RCC 7860 (cell line): ENCODE measurements at places on chromosomes 6 and 20.

GRCh38 chr20:14245368-14245970 lies 91.9 kb downstream of the FLRT3 start:
- DNase-seq: no peak

GRCh38 chr6:137190583-137191094 lies 17.2 kb upstream of the IL22RA2 start:
- no peak for DNase-seq

DNA sequence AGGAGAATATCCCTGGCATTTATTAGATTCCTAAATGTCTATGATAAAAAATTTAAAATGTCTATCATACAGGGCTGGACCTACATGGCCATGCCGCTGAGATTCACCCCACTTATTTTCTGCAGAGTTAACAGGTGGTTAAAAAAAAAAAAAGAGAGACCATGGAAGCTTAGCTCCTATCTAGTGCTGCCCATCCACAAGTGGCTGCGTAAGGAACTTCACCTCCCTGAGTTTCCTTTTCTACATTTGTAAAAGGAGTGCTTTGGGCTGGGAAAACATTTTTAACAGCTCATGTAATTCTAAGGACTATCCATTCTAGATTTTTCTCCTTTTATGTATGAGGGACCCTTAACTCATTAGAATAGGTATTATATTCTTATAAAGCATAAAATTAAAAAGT lies 534.1 kb downstream of the MMUT start:
- DNase-seq: no peak

GRCh38 chr20:48695255-48695654 lies 132.5 kb downstream of the PREX1 start:
- DNase-seq: no peak

DNA sequence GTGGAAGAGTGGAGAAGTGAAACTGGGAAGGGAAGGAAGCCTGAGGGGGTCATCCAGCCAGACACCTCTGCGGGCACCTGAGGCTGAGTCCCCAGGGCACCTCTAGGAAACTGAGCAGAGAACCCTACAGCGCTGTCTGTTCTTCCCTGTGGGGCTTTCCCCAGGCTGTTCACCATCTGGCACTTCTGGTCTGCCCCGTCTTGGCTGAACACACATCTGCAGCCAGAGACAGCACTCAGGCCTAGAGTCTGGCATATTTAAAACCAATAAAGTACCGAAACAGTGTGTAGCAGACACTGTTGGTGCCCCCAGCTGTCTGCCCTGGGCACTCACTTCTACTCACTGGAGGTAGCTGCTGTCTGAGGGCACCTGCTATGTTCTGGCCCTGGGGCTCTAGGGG lies 9.4 kb upstream of the ARFGEF2 start:
- no peak for DNase-seq

DNA sequence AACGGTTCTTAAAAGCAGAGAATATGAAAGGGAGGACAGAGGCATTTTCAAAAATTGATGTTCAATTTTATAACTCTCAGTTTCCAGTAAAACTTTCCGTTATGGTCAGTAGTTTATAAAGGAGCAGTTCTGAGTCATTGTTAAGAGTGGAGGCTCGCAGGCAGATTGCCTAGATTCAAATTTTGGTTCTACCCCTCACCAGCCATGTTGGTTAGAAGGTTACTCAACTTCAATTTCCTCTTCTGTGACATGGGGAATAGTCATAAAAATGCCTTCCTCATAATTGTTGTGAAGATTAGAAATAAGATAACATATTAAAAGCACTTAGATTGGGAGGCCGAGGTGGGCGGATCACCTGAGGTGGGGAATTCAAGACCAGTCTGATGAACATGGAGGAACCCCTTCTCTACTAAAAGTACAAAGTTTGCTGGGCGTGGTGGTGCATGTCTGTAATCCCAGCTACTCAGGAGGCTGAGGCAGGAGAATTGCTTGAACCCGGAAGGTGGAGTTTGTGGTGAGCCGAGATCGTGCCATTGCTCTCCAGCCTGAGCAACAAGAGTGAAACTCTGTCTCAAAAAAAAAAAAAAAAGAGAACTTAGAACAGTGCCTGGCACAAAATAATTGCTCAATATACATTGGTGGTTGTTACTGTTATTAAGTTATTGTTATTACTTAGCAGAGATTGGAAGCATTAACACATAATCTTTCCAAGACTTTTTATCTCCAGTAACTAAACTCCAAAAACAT lies 348.9 kb downstream of the NRN1 start:
- no peak for DNase-seq

GRCh38 chr6:41306187-41306854 lies 19.8 kb upstream of the TREM1 start:
- DNase-seq: peak; percentile 19

DNA sequence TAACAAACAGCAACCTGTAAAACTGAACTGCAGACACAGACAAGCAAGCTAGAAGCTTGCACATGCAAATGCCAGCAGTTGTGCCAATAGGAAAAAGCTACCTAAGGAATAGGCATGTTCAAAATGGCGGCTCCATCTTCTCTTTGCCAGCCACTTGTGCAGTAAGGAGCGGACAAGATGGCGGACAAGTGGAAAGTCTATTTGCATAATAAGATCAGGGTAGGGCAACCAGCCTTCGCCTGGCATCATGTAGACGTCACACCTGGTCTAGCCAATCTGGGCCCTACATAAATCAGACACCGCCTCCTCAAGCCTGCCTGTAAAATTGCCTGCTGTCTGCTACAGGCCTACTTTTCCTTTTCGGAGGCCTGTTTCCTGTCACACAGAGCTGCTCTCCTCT lies 18.0 kb downstream of the C6orf52 start:
- DNase-seq: no peak

DNA sequence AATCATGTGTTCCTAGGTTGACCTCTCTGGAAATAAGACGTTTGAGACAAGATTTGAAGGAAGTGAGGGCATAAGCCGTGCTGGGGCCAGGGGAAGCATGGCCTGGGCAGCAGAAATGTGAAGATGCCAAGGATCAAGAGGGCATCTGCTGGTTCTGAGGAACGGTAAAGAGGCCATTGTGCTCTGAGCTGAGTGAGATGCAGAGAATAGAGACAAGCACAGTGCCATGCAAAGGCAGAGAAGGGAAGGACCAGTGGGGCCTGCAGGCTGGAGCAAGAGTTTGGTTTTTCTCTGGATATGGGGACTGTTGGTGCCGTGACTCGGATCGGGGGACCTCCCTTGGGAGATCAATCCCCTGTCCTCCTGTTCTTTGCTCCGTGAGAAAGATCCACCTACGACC lies 50.8 kb downstream of the SMPDL3A start:
- DNase-seq: no peak

GRCh38 chr6:144123836-144124235 lies 26.5 kb upstream of the STX11 start:
- no peak for DNase-seq

- DNase-seq: no peak
Measured at GRCh38 chr6:101090281-101090680, 209.2 kb upstream of the ASCC3 start.

DNA sequence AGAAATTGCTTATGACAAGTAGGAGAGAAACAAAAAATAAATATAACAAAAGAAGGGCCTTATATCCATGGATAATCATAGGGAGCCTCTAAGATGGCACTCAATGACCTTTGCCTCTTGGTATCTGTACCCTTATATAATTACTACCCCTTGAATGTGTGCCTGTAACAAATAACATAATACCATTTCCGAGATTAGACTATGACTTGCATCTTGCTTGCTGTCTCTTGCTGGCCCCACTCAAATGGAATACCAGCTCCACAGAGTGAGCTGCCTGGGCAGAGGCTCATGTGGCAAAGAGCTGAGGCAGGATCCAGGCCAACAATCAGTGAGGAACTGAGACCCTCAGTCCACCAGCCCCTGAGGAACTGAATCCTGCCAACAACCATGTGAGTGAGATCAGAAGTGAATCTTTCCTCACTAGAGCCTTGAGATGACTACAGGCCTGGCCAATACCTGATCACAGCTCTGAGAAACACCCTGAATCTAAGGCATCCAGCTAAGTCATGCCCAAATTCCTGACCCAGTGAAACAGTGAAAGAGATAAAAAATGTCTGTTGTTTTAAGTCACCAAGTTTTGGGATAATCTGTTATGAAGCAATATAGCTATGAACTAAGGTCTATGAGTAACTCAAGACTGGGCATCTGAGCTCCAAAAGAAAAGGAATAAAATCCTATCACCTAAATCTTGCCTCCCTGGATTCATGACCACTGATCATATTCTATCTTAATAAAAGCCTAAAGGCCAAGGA lies 5.5 kb downstream of the KATNA1 start:
- peak; percentile 1 for DNase-seq

DNA sequence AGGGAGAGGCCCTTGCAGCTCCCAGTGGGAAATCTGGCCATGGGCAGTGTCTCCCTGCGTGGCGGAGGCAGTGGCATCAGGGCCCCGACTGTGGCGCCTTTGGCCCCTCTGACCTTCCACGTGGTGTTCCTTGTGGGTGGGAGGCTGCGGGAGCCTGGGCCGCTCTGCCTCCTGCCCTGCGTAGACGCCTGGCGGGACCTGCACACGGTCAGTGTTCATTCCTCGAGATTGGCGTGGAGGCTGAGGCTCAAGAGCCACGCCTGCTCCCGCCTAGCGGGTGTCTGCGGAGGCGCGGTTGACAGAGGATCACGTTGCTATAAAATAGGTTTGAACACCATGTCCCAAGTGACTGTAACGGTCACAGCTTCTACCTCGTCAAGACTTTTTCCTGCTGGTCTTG lies 14.0 kb downstream of the COL9A3 start:
- no peak for DNase-seq

- no peak for DNase-seq
Measured at GRCh38 chr20:43913291-43914025, 1.2 kb upstream of the TOX2 start.

DNA sequence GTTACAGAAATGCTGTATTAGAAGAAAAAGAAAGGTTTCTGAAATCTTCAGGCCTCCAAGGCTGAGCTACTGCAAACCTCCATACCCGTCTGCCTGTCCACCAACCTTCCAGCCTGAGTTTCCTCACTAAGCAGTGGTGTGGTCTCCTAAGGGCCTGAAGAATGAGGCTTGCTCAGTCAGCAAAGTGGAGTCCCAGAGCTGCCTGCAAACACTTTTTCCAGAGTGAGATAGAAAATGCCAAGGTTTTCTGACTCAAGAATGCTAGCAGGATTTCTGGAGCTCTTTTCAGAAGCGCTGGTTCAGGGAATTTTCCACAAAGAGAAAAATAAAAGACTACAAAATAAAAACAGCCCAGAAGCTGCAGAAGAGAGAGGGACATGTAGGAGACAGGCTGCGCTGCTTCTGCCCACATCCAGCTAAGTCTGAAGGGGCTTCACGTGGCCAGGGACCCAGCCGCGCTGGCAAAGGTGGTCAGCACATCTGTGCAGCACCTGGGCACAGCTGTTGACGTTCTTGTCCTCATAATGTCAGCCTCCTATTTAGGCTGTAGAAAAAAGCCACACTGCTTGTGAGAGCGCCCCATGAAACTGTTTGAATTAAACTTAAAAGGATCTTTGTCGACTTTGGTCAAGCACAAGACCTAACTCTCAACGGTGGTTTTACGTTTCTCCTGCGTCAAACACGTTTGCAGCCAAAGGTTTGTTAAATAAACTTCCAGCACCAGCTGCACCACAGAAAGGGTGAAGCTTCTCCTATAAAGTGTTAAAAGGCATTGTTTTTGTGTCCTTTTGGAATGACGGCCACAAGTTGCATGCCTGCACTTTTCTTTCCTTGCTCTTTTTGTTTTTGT lies 209.0 kb downstream of the THBS2 start:
- no peak for DNase-seq
